ENCODE measurements at places on chromosomes 4 and X.

DNA sequence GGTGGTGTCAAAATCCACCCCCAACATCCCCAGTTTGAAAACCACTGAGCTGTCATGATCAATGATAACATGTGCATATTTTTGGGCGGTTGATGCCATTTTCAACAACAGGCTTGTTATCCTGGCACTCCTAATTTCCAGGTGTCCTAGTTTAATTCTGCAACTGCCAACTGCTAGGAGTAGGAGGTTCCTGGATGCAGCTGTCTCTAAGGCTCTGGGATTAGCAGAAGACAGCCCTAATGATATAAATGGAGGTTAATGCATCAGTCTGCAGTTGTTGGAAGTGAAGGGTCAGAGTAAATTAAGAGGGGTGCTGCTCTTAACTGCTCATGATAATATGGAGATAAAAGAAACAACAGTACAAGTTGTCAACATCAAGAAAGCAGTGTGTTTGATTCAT, 23.8 kb downstream of the ARFIP1 start:
- DNase-seq: no peak

- no peak for DNase-seq
These were observed 431.2 kb upstream of the FAM47C start for GRCh38 chrX:36577006-36577405.

GRCh38 chrX:15564981-15565579, 35.7 kb downstream of the ACE2 start:
- DNase-seq: no peak

- DNase-seq: no peak
These were observed 19.0 kb downstream of the USP53 start for GRCh38 chr4:119231491-119231890.

DNA sequence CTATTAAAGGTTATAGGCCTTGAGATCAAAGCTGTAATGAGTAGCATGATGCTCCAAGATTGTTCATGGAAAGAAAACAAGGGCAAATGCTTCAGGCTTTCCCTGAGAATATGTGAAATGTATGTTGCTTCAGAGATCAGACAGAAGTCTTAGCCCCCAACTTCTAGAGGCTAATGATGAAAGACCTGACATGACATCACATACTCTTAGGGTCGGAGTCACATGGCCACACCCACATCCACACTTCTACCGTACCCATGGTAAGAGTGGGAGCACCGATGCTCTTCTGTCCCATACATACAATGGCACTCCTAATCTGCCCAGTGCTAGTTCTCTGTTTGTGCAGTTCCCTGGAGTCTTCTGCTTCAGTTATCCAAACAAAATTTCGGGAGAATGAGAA, 111.9 kb upstream of the ACSL4 start:
- no peak for DNase-seq

DNA sequence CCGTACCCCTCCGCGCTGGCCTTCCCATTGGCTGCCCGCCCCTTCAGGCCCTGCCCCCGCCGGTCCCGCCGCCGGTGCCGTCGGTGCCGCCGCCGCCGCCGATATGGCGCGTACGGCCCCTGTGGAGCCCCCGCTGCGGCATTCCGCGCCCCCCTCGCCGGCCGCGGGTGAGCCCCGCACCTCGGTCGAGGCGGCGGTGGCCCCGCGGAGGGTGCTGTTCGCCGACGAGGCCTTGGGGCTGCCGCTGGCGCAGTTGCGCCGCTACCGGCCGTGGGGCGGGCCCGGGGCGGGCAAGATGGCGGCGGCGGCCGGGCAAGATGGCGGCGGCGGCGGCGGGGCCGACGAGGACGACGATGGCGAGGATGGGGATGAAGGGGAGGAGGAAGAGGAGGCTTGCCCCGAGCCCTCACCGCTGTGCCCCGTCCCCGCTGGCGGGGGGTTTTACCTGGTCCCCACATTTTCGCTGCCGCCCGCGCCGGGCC, at the start of gene PPP1R3F:
Gene PPP1R3F, plus strand, starts transcription at position 27 of the 482 bp plus-strand sequence. Its CDS starts 77 bp downstream, at position 104.
- no peak for DNase-seq

DNA sequence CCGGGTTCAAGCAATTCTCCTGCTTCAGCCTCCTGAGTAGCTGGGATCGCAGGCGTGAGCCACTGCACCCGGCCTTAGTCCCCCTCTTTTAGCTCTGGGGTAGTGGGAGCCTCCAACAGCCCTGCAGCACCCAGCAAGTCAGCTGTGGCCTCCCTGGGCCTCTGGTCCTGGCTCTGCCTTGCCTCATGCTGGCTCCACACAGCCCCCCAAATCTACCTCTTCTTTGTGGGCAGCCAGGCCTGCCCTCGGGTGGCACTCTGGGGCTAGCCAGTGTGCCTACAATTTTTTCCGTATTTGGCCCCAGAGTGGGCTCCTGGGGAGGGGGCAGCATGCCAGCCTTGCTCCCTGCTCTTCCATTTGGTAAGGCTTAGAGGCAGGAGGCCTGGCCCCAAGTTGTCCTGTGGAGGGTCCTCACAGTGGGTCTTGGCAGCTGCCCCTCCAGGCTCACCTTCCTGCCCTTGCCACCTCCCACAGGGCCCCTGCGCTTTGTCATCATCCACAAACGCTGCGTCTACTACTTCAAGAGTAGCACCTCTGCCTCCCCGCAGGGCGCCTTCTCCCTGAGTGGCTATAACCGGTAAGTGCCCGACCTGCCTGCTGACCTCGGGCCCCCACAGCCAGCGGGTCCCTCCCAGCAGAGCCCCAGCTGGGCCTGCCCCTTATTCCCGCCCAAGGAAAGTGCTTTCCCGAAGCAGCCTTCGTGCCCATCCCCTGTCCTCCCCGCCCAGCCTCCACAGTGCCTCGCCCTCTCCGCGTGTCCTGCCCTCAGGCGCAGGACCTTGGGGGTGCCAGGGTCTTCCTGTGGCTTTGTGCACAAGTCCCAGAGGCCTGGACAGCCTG, 21.0 kb upstream of the ADD1 start:
- no peak for DNase-seq

DNA sequence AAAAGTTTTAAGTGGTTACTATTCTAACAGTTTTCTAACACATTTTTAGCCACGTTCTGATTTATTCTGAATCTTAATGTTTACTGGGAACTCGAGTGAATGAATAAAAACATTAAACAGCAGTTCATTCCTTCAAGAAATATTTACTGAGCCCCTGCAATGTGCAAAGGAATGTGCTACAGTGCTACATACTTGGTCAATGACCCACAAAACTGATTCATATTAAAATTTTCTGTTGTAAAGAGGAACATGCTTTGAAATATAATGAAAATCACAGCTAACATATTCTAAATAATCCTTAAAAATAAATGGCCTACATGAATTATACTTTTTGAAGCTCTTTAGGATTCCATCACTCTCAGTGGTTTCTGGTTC, 78.7 kb downstream of the ARAP2 start:
- DNase-seq: no peak

GRCh38 chr4:114807357-114807756, 208.8 kb downstream of the UGT8 start:
- DNase-seq: no peak

- DNase-seq: peak; percentile 0
These were observed 42.5 kb downstream of the LAMP2 start for GRCh38 chrX:120426599-120426998.

GRCh38 chrX:122363112-122363795, 820.8 kb upstream of the GRIA3 start:
- DNase-seq: no peak

GRCh38 chr4:102789317-102789717, 28.5 kb upstream of the MANBA start:
- peak; percentile 33 for DNase-seq

GRCh38 chr4:156830351-156830750, 141.2 kb downstream of the PDGFC start:
- DNase-seq: peak; percentile 17

DNA sequence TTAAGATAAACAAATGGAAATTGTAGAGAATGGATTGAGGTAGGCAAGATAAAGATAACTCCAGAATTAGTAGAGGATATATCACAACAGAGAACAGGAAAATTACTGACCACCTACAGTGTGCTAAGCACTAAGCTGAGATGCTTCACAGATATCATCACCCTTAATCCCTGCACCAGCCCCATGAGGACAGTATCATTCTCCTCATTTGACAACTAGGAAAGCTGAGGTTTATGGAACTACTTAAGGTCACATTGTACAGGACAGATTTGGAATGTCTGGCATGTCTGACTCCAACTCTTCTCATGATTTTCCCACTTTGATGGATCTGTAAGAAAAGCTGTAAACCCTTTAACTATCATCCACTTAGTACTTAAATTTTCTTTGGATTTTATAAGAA, 95.5 kb downstream of the CASK start:
- DNase-seq: peak; percentile 36

DNA sequence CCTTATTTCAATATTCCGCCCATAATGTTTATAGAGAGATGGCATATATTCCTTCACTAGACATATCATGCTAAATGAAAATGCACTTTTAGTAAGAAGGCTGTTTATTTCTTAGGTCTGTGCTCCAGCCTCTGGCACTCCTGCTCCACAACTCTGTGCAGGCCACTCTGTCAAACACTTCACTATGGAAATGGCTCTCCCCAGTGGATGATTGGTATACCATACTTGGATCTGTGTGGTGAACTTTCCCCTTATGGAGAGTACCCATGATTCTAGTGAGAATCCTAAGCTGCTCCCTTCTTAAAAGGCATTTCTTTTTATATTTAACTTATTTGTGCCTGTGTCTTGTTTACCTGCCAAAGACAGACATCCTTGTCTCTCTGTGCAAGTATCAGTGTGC, 480.1 kb upstream of the GALNT7 start:
- DNase-seq: no peak

- DNase-seq: no peak
These were observed 15.2 kb downstream of the GUCY1B1 start for GRCh38 chr4:155774033-155774432.

DNA sequence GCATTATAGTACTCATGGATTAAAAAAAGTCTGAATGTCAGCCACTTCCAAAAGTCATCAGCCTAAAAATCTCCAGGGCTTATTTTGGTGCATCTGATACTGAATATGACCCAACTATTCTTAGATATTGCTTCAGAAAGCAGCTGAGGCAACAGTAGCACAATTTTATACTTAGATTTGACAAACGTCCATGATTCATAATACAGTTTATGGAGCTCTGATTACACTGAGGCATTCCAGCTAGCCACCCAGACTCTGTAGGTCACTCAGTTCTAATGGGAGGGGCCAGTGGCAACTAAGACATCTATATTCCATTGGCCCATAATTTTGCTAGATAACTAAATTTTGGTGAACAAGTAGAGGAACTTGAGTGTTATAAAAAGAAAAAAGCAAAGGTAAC, 10.3 kb downstream of the SPATA4 start:
- peak; percentile 61 for DNase-seq

- DNase-seq: no peak
These were observed 53.8 kb upstream of the HGFAC start for GRCh38 chr4:3387943-3388361.

- DNase-seq: peak; percentile 19
These were observed 71.7 kb upstream of the BCOR start for GRCh38 chrX:40169193-40170101.

- peak; percentile 47 for DNase-seq
These were observed 87.2 kb downstream of the AREG start for GRCh38 chr4:74531963-74532794.

GRCh38 chrX:119809185-119809666, 17.8 kb upstream of the RPL39 start:
- no peak for DNase-seq

DNA sequence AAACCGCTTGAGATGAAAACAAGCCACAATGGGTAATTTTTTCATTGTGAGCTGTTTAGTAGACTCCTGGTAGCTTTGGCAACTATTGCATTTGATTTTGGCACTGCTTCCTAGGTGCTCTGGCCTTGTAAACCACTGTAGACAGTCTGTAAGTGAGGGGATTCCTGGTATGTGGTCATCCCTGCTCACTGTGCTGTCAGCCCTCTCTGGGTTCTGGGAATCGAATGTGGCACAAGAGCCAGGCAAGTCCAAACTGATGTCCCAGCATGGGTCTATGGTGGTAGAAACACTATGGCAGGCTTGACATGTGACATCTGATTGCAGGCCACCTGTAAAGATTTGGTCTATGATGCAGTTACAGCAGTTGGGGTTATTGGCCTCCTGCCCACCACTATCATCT, 2.5 kb downstream of the USP51 start:
- no peak for DNase-seq

DNA sequence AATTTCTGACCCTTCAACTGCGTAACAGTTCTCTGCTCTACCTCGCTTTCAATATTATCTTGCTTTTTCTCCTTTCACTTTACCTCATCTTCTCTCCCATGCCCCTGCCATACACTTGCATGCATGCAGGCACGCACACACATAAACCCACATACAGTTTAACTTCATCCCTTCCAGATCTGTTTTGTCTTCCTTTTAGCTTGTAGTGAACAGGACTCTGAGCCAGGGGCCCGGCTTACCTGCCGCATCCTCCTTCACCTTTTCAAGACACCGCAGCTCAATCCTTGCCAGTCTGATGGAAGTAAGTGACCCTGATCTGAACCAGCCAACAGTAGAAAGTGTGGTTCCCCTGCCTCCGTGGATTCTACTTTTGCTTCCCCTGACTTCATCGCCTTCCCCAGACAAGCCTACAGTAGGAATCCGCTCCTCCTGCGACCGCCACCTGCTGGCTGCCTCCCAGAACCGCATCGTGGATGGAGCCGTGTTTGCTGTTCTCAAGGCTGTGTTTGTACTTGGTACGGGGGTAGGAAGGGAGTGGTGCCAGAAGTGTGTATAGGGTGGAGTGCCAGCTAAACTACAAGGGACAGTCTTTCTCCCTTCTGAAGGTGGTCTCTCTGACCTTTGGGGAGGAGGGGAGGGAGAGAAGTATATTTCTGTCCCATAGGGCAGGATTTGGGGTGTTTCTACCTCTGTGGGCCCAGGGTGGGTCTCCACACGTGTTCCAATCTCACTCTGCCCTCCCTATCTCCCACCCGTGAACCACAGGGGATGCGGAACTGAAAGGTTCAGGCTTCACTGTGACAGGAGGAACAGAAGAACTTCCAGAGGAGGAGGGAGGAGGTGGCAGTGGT, 10.7 kb downstream of the MED12 start:
- DNase-seq: no peak

Data from AG04449 (cell line).